ENCODE measurements at places on chromosomes 5 and 9. TPM values are rescaled to one million over a fixed set of nuclear protein-coding genes. Genes with fewer than 3 reads are reported as not detected.

The SEMA4D gene
- 35.8 TPM for total RNA-seq

GRCh38 chr5:36028816-36029465, 37.7 kb downstream of the UGT3A2 start:
- no peak for DNase-seq

DNA sequence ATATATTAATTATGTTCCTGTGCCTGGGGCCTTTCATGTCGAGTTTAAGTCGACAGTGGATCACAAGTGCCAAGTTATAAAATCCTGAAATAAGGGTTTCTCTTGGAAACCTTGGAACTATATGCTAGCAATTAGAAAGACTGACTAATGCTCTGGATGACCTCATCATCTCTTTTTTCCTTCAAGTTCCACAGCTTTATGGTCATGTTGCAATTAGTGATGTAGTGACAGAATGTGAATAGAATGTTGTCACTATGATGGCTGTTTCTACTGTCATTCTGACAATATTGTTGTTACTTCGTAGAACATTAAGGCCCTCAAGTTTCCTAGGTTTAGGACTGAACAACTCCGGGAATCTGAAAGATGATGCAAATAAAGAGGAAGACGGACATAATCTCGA, 368.0 kb upstream of the SEMA6A start:
- no peak for DNase-seq

The SKIC3 gene
- 99.9 TPM for total RNA-seq

DNA sequence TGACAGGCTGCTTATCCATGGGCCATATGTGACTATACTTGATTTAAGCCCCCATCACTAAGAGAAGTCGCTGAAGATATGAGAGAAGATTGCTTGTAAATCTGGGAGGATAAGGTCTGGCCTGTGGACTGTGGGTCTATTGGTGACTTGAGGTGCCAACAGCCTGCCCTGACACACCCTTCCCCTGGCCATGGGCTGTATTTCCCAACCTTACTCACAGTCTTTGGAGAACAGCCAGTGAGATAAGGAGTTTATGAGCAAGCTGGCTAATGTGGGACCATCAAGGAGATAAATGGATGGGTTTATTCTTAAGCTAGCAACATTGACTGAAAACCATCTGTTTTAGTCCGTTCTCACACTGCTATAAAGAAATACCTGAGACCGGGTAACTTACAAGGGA, 231.3 kb downstream of the ZSWIM6 start:
- DNase-seq: no peak

- DNase-seq: no peak
These were observed 31.1 kb downstream of the FBXW11 start for GRCh38 chr5:171975262-171975876.

The HRCT1 gene
- 4.5 TPM for total RNA-seq

- DNase-seq: no peak
These were observed 1.4 kb downstream of the ADAMTS12 start for GRCh38 chr5:33890131-33891032.

- DNase-seq: no peak
These were observed 51.8 kb downstream of the BASP1 start for GRCh38 chr5:17269201-17269600.

- no peak for DNase-seq
These were observed 10.2 kb downstream of the NREP start for GRCh38 chr5:111746791-111747190.

DNA sequence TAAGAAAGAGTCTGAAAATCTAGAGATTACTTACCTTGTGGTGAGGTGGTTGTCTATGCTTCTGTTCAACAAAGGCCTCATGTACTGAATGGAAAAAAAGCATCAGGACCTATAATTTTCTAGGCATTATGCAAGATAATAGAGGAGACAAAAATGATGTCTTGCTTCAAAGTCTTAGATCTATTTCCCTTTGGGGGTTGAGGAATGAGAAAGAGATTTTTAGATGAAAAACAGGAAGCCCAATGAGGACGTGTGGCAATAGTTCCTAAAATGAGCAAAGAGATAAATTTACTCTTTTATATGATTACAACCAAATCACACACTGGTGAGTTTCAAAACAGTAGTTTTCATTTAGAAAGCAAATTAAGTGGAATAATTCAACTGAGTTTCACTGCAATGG, 99.5 kb downstream of the GHR start:
- DNase-seq: no peak

DNA sequence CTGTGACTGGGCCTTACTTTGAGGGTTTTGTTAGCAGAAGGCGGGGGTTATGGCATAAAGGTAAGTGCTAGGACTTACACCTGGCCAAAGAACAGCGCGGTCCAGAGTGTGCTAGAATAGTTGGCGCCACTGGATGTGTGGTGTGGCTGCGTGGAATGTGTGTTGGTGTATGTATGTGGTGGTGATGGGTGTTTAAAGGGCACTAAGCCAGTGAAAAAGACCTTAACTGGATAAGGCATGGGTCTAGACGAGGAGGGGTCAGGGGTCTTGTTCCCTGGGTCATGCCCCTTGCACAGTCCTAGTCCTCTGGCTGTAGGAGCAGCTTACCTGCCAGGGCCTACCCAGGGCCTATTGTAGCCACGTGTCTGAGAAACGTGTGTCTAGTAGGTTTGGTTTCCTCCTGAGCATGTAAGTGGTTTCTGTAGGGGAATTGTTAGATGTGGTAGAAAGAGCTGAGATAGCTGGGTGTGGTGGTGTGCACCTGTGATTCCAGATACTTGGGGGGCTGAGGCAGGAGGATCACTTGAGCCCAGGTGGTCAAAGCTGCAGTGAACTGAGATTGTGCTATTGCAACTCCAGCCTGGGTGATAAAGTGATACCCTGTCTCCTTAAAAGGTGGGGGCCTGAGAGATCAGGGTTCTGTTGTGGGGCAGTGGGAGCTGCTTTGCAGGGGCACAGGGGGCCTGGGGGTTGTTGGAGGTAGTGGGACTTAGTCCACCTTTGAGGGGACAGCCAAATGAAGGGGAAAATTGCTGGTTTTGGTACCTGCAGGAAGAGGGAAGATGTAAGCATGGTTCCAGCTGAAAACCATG, 55.2 kb downstream of the HSPA4 start:
- no peak for DNase-seq

The FAM240B gene
- not detected for total RNA-seq

The CCDC192 gene
- total RNA-seq: 1.2 TPM

- DNase-seq: peak; percentile 80
These were observed 20.4 kb upstream of the IER5L start for GRCh38 chr9:129198319-129199043.

The CARD9 gene
- total RNA-seq: 4.0 TPM

The CDH18 gene
- 0.71 TPM for total RNA-seq

- no peak for DNase-seq
These were observed 491.0 kb upstream of the DAP start for GRCh38 chr5:11252075-11252474.

DNA sequence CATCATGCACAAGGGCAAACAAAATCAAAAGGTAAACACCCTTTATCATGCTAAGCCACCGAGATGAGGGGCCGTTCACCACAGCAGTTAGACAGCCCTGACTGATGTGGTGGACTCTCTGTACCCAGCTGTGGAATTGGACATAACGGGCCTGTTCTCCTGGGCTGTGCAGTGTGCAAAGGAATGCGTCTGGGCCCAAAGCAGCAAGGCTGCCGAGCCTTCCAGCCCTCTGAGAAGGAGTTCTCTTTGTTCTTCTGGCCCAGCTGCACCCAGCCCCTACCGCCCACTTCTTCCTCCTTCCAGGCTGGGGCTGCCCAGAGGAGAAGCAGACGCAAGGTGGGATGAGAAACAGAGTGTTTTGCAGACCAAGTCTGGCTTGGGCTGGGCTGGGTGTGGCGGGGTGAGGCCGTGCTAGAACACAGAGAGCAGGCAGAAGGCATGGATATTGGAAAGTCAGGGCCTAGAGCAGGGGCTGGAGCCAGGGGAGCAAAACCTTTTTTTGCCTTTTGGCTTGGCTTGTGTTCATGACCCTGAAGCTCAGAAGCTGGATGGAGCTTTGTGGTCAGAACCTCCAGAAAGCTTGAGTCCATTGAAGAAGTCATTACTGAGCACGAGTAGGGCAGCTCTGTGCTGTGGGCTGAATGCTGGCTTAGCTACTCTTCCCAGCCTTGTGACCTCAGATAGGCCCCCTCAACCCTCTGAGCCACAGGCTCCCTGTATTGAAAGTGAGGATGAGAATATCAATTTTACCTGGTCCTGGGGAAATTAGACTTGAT, 49.8 kb upstream of the SH3PXD2B start:
- peak; percentile 78 for DNase-seq

GRCh38 chr5:37553720-37554404, 174.7 kb downstream of the WDR70 start:
- no peak for DNase-seq

The GPX8 gene
- 34.9 TPM for total RNA-seq

The SPATA31D4 gene
- not detected for total RNA-seq

DNA sequence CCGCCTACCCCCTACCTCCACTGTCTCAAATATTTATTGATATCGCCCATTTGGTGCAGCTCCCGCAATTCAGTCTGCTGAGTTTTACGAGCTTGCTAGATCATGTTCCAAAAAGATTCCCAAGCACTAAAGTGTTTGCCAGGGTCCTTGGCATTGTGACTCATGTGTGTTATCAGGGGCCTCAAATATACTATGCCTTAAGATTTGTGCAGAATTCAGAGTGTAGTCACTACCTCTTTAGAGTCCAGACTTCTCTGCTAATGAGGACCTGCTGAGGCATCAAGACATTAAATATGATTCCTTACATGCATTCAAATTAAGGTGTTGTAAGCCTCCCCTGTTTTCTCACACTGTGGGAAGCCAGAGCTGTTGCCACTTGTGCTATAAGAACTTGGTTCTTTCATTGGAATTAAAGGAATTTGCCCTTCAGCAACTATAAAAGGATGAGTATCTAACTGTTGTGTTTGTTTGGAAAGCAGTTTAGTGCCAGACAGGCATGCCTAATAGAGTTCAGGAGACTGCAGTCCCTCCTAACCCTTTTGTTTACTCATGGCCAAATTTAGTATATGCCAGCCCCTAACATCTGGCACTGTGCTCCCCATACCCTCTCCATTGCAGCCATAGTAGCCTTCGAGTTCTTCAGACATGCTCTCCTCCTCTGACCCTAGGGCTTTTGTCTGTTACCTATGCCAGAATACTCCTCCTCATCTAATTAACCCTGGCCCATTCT, 316.4 kb downstream of the NR3C1 start:
- DNase-seq: no peak

GRCh38 chr5:10912435-10912834, 151.4 kb upstream of the DAP start:
- DNase-seq: no peak

The TRIM36 gene
- total RNA-seq: 3.7 TPM

DNA sequence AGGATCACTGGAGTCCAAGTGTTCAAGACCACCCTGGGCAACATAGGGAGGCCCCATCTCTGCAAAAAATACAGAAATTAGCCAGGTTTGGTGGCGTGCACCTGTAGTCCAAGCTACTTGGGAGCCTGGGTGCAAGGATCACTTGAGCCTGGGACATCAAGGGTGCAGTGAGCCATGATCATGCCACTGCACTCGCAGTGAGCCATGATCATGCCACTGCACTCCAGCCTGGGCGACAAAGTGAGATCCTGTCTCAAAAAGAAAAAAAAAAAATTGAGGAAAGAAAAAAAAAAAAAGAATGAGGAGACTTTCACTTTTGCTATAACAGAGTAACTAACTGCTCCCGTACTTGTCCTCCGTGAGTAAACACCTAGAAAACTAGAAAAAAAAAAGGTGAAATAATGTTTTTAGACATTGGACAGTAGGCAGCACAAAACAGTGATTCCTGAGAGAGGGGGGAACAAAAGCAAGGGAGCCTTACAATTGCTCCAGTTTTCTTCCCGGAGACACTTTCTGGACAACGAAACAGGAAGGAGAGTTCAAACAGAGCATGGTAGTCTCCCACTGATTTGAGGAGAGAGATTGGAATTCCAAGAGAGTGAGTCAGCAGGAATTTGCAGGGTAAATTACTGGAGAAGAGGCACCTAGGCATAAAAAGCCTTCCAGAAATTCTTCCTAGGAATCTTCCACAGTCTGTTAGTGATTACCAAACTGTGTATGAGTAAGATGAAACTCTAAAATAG, 6.9 kb upstream of the ZBTB5 start:
- DNase-seq: no peak

The KLHL3 gene
- total RNA-seq: 32.8 TPM

GRCh38 chr9:69016191-69017096, 2.5 kb upstream of the PRKACG start:
- DNase-seq: no peak

GRCh38 chr5:167051402-167051768, 1240.1 kb upstream of the WWC1 start:
- no peak for DNase-seq

- no peak for DNase-seq
These were observed 25.7 kb upstream of the CHD1 start for GRCh38 chr5:98954392-98955028.

The NUTM2F gene
- not detected for total RNA-seq

The TRPM6 gene
- 3.5 TPM for total RNA-seq

GRCh38 chr9:25537808-25538207, 140.4 kb downstream of the TUSC1 start:
- no peak for DNase-seq

DNA sequence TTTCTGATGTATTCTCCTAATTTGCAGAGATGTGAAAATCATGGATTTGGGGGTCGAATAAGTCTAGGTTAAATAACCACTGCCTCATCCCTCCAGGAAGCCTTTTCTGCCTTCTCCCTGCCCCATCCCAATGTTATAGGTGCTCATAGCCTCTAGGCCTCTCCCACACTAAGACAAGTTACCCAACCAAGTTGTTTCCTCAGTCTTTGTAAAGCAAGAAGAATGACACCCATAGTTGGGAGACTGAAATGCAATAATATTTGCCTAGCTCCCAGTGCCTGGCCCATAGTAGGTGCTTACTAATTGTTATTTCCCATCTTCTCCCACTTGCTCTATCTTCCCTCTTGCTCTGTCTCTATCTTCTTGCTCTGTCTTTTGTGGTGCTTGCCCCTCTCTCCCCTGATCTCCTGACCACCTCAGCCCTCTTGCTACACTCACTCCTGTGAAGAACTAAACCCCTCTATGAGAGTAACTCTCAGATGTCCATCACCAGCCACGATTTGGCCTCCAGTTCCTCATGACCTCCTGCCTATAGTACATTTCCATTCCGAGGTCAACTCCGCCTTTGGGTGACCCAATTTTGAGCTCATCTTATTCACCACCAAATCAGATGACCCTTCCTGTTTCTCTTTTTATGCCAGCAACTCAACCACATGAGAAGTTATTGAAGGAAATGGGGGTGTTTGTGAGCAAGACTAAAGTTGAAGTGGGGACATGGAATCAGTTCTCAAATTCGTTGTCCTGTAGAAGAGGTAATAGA, 7.0 kb downstream of the AFAP1L1 start:
- DNase-seq: no peak

GRCh38 chr5:137899493-137899892, 10.2 kb downstream of the PKD2L2 start:
- no peak for DNase-seq

GRCh38 chr9:70883963-70884793, 237.2 kb downstream of the TRPM3 start:
- no peak for DNase-seq

The HEMGN gene
- 6.4 TPM for total RNA-seq

GRCh38 chr9:14909181-14909580, 1.0 kb downstream of the FREM1 start:
- no peak for DNase-seq

GRCh38 chr5:31194892-31195555, 1.5 kb downstream of the CDH6 start:
- DNase-seq: no peak

- no peak for DNase-seq
These were observed 22.7 kb downstream of the ANKRD33B start for GRCh38 chr5:10586555-10586954.

The ZNF608 gene
- 32.9 TPM for total RNA-seq

The CNTNAP3 gene
- 10.5 TPM for total RNA-seq

GRCh38 chr5:115295777-115296123, 704 bp downstream of the CCDC112 start:
- no peak for DNase-seq
